ENCODE measurements at places on chromosomes 13 and 19.

DNA sequence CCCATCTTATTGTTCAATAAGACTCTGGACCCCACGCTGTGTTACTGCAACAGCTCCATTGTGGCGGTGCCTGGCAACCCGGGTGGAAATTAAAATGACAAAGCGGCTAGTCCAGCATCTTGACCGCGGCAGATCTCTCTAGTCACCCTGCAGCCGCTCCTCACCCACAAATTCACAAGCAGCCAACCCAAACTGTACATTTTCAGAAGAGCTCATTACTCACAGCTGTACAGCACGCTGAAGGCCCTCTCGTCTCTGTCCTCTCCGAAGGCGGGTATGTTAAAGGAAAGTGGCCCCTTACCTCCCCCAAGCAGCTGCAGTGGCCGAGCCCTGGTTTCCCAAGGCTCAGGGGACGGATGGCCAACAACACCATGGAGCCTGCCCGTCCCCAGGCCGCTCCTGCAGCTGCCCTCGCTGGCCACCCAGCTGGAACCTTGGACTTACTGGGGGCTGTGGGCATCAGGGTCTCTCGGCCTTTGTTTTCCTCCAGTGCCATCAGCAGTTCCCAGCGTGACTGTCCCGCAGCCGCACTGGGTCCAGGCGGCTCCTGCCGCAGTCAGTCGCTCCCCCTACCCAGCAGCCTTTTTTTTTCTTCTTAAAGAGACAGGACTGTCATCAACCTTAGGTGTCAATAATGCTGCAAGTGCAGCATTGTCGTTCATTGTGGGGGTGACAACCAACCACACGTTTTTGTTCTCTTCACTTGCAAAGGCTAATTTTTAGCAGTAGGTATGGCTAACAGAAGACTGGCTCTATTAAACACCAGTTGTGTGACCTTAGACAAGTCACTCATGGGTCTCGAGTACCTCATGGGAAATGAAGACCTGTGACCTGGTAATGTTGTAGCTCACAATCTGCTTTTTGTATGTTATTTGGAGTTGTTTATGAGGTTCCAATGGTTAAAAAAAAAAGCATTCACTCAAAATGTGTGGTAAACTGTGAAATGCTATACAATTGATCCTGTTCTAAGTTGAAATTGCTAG lies at the start of gene SACS:
Gene SACS, minus strand, starts transcription at position 532 of the 983 bp plus-strand sequence. CDS start 22,463 bp downstream, outside the sequence.
- DNase-seq, result no peak

DNA sequence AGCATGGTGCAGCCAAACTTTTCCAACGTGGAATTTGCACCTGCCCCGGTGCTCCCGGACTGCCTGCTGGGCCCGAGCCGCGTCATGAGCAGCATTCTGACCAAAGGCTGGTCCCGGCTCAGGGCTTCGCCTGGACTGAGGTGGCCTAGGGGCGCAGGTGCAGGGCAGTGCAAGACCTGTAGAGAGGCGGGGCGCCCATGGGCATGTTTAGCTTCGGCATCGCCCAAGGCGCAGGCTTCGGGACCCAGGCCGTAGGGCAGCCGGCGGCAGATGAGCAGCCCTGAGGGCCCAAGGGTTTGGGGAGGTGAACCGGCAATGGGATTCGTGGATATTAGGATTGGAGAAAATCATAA lies 23.8 kb downstream of the LRFN3 start:
- DNase-seq, result no peak

- no peak for DNase-seq
These were observed 16.0 kb downstream of the ZNF582 start for GRCh38 chr19:56377105-56377924.

DNA sequence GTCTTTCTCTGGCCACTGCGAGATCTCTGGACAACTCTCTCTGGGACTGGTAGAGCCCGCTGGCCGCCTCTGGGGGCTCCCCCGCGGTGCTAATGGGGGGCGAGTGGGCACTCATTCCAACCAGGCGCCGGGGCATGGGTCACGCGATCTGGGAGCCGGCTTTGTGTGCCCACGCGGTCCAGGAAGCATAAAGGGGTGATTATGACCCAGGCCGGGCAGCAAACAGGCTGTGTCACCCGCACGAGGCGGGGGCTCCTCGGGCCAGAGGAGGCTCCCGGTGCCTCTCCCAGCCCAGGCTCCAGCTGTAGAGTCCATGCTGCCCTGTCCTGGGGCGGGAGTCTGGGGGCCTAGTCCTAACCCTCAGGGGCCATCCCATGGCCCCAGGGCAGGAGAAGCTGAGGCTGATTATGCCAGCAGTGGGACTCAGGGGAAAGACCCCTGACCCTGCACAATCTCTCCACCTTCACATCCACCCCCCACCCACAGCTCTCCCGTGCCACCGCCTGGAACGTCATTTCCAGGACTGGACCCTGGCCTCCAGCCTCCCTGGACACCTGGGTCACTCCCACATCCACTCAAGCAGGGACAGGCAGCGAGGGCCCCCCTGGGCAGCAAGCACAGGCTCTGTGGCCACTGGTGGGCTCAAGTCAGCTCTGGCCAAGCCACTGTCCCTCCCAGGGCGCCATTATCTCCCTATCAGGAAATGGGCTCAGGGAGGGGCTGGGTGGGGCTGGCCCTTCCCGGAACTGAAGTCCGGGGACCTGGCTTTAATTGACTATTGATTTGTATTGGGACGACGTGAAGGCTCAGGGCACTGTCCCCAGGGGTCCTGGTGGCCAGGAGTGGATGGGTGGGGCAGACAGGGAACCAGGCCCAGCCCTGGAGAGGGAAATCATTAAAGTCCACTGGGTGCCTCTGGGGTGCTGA lies 50.0 kb downstream of the PTPRS start:
- no peak for DNase-seq

- no peak for DNase-seq
These were observed 9.1 kb downstream of the TMEM150B start for GRCh38 chr19:55315956-55316525.

GRCh38 chr19:45283443-45284033 lies 32.5 kb downstream of the MARK4 start:
- no peak for DNase-seq

DNA sequence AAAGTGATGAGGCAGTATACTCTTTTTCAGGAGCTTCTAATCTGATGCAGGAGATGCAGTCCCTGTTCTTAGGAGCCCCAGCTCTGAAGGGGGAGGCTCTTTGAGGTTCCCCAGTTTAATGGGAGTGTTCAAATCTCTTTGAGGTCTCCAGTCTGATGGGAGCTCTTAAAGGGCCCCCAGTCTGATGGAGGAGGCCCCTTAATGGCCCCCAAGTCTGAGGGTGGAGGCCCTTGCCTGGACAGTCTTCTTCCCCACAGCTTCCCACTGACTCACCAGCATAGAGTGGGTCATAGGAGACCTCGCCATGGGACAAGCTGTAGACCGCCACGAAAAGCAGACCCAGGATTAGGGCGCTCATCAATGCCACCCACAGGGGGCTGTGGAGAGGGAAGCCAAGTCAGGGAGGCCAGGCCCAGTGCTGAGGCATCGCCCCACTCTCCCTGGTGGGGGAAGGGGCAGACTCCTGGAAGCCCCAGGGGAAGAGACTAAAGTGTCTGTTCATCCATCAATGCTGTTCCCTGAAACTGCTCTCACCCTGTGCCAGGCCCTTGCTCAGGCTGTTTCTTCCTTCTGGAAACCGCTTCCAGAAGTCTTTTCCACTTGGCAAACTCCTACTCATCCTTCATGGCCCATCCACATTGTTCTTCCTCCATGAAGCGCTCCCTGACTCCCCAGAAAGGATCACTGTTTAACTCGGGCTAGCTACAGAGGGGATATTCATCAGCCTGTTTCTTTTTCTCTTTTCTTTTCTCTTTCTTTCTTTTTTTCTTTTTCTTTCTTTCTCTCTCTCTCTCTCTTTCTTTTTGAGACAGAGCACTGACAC lies 2.1 kb downstream of the TM6SF2 start:
- no peak for DNase-seq

GRCh38 chr13:111476197-111476596 lies 155.8 kb downstream of the TEX29 start:
- DNase-seq, result no peak

GRCh38 chr19:46861691-46862502 lies 1.1 kb downstream of the ARHGAP35 start:
- no peak for DNase-seq

GRCh38 chr19:42653841-42654240 lies 59.1 kb upstream of the CEACAM8 start:
- no peak for DNase-seq

DNA sequence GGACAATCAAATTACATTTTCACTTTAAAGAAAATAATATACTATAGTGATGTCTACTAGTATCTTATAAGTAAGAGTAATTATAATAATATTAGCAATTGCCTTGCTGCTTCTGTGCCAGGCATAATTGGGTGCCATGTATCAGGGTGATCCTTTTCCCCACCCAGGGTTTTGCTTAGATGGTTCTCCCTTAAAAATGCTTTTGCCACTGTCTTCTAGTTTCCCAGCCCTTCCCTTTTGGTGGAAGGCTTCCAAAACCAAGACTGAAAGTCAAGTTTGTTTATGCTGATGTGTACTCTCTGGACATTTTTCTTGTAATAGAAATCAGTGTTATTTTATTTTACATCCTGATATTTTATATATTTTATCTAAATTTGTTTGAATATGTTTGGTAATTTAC lies 77.8 kb downstream of the ITGBL1 start:
- DNase-seq, result no peak

DNA sequence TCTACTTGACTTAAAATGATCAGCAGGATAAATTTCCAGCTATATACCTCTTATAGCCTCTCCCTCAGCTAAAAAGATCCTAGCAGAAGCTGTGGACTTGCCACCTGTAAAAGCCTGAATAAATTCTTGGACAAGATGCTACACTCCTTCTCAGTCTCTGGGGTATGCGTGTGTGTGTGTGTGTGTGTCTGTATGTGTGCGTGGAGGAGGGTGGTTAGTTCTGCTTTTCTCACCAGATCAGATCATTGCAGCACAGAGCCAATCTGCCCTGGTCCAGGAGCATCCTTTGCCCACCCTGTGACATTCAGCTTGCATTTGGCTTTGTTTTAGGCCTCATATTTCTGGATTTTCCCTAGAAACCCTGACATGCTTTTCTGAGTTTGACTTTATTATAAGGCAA lies 438.3 kb downstream of the RFC3 start:
- no peak for DNase-seq

DNA sequence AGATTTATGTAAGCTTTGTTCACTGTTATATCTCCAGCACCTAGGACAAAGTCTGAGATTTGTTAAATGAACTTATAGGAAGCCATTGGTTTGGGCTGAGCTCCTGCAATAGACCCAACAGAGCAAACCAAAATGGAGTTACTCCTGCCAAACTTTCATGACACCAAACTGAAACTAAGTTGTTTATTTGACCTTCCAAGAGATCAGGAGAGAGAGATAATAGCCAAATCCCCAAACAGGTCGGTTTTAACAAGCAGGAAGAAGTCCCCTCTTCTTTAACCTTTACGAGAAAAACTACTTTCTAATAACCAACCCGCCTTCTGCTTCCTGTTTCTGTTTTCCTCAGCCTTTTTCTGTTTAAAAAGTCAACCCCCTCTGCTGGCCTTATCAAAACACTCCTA lies 54.9 kb upstream of the ATP12A start:
- no peak for DNase-seq

- no peak for DNase-seq
These were observed 64.6 kb downstream of the GGACT start for GRCh38 chr13:100523981-100524386.

DNA sequence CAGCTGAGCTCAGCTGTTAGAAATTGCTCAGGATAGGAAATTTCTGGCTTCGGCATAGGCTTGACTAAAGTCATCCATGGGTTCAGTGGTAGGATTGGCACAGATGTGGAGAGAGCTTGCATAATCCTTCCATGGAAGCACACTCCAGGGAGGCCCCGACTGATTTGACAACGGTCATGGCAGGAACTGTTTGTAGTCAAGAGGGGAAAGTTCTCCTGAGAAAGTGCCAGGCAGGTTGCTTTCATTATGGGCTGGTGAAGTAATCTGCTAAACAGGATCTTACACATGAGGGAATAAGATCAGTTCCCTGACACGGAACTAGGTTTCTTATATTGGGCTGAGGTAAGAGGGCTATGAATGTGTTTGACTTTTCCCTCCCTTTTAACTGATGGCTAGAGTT lies 120.1 kb downstream of the RGCC start:
- DNase-seq, result no peak

GRCh38 chr19:19026299-19026971 lies 6.9 kb downstream of the SUGP2 start:
- DNase-seq, result no peak

DNA sequence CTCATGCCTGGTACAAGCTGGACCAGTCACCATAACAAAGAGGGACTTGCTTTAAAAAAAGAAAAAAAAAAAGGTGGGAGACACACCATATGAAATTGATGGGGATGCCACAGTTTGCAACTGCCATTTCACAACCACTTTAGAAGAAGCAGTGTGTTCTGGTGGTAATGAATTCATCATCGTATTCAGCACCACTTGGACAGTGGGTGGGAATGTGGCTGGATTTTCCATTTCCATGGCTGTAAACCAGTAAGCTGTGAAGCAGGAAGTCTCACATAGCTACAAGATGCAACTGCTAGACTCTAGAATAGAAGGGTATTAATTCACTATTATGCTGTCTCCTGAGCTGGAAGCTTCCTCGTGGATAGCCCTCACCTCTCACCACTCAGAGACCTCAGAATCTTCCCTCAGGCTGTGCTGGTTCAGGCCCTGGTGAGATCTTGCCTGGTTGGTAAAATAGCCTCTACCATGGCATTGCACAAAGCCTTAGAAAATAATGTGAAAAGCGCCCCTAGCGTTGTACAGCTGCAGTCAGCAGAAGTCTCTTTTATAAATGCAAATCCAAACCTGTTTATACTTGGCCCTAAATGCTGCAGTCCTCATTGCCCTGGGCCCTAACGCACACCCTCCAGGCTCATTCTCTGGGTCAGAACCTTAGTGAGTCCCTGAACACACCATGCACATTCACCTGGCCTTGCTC lies 150.7 kb downstream of the KCTD15 start:
- no peak for DNase-seq

- no peak for DNase-seq
These were observed 696.2 kb upstream of the GPC6 start for GRCh38 chr13:92530364-92530763.

- no peak for DNase-seq
These were observed 2.3 kb downstream of the DHRS12 start for GRCh38 chr13:51801631-51802099.

DNA sequence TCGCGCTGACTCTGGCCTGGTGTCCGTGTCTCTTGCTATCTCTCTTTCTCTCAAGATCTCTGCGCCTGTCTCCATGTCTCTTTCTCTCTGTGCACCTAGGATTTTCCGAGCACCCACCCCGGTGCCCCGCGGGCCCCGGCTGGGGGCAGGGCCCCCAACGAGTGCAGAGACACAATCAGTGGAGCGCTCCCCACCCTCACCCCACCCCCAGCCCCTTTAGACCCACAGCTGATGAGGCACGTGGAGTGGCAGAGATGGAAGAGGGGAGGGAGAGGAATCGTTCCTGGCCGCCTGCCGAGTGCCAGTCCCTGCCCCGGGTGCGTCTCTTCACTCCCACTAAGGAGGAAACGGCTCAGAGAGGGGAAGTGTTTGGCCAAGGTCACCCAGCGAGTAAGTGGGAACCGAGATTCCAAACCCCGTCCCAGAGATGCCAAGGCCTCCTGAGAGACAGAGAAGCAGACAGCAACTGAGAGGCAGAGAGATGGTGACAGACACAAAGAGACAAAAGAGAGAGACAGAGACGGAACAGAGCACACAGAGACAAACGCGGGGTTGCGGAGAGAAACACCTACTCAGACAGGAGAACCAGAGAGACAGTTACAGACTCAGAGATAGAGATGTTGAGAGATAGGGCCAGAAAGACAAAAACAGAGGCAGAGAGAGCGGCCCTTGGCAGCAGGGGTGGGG lies 626 bp upstream of the BCL3 start:
- DNase-seq, result no peak

Measured in stimulated activated CD8-positive, alpha-beta memory T cell treated with anti-CD3 and anti-CD28 coated beads, Interleukin-2, amount 100 ng/mL, for 1 hour (primary cell).